Activated CD4-positive, alpha-beta T cell treated with anti-CD3 and anti-CD28 coated beads for 4 hours (primary cell): ENCODE measurements at places on chromosomes 12 and 14.

DNA sequence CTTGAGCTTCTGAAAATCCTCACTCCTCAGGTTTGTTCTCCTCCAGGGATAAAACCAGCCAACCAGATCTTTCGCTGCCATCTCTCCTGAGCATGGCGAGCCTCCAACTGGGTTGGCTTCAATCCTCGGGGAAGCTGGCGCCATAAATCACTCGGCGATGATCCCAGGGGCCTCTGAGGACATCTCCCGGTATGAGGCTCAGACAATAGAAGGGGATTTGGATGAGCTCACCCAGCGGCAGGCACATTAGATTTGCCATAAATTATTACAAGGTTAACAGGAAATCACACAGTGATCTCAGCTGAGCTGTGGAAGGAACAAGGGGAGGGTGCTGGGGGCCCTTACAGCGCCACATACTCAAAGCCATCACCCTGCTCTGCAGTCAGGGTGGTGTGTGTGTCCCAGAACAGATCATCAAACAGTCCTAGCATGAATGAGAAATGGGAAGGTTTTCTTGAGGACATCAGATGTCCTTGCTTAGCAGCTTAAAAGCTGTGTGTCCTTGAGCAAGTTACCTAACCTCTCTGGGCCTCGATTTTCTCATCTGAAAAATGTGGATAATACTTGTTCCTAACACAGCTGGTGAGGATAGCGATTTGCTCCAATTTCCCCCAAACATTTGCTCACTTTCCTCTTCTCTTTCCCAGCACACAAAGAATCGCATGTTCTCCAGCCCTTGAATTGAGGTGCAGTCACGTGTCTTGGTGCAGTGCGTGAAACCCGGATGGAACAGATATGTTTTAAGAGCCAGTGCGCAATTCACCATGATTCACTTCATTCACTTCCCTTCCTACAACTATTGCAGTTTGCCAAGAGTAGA is 142.8 kb downstream of the SCARB1 start:
- no peak for DNase-seq

DNA sequence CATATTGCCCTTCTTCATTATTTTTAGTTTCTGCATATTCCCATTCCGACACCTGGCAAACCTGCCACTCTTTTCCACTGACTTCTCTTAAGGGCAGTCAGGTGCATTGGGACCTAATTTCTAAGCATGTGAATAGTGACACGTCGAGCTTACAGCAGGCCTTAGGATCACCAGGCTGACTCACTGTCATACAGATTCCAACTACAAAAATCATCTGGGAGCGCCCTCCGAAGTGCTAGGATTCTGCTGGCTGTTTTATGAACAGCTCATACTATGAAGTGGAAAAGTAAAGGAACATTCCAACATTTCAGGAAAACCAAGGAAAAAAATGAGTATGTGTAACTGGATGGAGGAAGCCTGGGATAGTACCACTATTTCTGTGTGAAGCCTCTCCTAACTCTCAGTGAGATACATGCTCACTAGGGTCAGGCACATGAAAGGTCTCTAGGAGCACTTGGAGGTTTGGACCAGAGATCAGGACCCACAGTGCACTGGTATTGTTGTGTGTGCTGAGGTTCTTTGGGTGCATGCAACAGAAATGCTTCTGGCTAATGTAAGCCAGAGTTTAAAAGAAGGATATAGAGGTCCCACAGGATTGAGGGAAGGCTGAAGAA is 257.4 kb downstream of the ZFP36L1 start:
- DNase-seq: no peak

- DNase-seq: no peak
Measured at GRCh38 chr14:81331229-81332021, 68.7 kb downstream of the STON2 start.

DNA sequence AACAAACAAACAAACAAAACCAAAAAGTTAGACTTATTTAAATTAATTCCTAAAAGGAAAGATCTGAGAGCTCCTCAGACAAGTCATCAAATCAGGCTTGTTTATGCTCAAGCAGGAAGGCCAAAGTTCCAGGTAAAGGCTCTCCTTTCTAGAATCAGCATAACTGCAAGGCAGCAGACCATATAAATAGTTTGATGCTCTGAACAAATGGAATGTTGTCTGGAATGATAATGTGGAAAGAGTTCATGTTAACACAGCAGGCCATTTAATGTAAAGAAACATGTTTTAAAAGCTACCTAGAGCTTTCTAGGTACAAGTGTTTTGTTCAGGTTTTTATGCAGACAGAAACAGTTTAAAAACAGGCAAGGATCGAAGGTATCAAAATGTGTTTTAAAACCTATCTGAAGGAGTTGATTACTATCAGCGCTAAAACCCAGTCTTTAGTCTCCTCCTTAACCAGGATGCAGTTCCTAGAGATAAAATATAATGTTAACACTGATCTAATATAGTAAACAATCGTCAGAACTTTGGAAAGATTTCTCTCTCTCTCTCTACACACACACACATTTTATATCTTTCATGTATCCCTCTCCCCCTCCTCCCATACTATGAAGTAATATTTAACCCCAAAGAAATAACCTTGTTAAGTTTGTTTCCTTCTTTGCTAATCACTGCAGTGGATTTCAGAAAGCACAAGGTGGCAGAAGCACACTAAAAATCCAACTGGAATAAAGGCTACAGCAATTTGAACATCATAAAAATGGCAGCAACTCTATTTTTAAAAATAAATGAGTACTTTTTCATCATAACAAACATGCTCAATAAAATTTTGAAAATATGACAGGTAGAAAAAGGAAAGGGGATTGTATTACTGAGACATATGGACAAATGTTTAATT is 135.5 kb downstream of the PAWR start:
- no peak for DNase-seq

DNA sequence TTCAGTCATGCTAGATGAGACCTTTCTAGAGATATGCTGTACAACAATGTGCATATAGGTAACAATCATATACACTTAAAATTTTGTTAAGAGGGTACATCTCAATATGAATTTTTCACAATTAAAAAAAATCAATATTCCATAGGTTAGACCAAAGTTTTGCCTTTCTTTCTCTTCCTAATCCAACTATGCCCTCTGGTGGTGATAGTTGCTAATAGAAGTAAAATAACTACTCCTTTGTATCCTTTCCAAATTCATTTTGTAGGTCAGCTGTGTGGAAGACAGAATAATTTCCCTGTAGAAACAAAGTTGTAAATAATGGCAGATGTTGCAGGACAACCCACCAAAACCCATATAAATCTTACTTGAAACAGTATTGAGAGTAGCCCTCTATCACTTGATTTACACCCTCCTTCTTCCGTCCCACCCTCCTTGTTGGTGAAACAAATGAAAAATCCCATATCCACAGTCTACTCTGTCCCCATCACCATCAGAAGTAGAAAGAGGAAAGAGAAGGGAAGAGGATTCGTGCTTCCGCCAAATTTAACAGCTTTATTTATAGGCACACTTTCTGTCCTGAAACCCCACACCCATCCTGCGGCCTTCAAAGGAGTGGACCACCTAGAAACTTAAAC is 34.2 kb upstream of the KICS2 start:
- DNase-seq: peak; percentile 16

DNA sequence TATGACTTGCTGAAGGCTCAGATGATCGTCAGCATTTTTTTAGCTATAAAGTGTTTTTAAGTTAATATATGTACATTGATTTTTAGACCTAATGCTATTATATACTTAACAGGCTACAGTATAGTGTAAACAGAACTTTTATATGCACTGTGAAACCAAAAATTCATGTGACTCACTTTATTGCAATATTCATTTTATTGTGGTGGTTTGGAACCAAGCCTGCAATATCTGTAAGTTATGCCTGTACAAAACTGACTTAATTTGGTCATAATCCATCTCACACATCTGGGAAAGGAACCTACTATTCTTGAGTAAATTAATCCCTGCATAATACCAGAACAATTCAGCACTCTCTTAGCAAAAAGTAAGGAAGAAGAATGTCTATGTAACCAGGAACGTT is 390.7 kb downstream of the SYT1 start:
- no peak for DNase-seq

GRCh38 chr14:63438065-63438757 is 105.0 kb downstream of the PPP2R5E start:
- DNase-seq: peak; percentile 44

DNA sequence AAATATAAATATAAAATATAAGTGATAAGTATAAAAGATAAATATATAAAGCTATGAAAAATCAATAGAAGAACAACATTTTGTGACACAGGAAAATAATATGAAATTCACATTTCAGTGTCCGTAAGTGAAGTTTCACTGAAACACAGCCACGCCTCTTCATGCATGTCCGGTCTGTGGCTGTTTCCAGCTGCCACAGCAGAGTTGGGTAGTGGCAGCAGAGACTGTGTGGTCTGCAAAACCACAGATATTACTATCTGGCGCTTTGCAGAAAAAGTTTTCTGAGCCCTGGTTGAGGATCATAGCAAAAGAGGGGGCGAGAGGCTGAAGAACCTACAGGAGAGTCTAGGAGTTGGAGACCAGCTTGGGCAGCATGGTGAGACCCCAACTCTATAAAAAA is 780 bp downstream of the SERPINA4 start:
- no peak for DNase-seq

GRCh38 chr12:63814146-63814772 is 30.2 kb upstream of the SRGAP1 start:
- no peak for DNase-seq

DNA sequence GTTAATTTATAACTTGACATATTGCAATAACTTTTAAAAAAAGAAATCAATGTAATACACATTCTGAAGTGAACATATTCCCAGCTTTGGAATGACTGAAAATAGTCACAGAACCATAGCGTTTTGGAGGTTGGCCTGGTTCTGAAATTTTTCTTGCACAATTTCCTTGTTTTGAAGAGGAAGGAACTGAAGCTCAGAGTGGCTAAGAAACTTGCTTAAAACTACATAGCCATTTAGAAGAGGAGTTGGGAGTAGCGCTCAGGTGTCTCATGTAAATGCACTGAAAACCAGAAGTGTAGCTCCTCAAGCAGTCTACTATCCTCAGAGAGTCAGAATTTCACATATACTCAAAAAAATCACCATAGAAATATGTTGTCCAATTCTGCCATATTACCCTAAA is 41.2 kb downstream of the SLC38A1 start:
- DNase-seq: no peak
